ENCODE measurements at places on chromosomes 1 and 21. TPM values are rescaled to one million over a fixed set of nuclear protein-coding genes. Genes with fewer than 3 reads are reported as not detected.

Gene CELA3B
- not detected for total RNA-seq

Gene SPRR2B
- total RNA-seq: not detected

Gene TRIM67
- 0.39 TPM for total RNA-seq

Gene CYP4Z1
- total RNA-seq: not detected

Gene DENND2D
- total RNA-seq: 3.7 TPM

Gene OR2T11
- total RNA-seq: not detected

Gene PCSK9
- total RNA-seq: 0.85 TPM

Gene CDKN2C
- total RNA-seq: 4.3 TPM

Gene SIM2
- 0.13 TPM for total RNA-seq

Gene CADM3
- 0.33 TPM for total RNA-seq

Gene PAQR6
- total RNA-seq: 0.56 TPM

Gene TIAM1
- 2.8 TPM for total RNA-seq

Gene TMEM52
- total RNA-seq: 0.43 TPM

Gene CHIA
- not detected for total RNA-seq

Gene DISP3
- total RNA-seq: not detected

Gene E2F2
- total RNA-seq: 0.39 TPM
